Stimulated activated CD4-positive, alpha-beta T cell treated with anti-CD3 and anti-CD28 coated beads, Interleukin-12 subunit alpha, Interleukin-12 subunit beta, amount 100 ng/mL, for 48 hours (primary cell): ENCODE measurements at places on chromosomes 5 and 9.

GRCh38 chr9:5205071-5205470 is 19.6 kb upstream of the INSL6 start:
- DNase-seq: no peak

DNA sequence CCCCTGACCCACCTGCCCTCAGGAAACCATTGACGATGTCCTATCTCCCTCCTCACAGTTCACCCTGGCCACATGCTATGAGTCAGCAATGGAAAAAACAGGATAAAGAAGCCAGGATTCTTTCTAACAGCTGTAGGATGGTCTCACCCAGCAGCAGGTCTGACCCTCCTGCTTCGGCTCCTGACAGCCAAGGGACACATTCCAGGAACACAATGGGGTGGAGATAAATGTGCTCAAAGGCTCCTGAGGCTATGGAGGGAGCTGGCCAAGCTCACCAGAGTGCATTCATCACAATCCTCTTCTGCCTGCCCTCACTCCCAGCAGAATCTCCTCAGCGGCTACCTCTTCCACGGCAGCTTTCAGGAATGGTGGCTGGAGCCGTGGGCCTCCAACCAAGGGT is 170.3 kb downstream of the PJA2 start:
- DNase-seq: no peak

- DNase-seq: peak; percentile 62
Observed at GRCh38 chr9:114738581-114739316, 56.8 kb upstream of the TEX48 start.

DNA sequence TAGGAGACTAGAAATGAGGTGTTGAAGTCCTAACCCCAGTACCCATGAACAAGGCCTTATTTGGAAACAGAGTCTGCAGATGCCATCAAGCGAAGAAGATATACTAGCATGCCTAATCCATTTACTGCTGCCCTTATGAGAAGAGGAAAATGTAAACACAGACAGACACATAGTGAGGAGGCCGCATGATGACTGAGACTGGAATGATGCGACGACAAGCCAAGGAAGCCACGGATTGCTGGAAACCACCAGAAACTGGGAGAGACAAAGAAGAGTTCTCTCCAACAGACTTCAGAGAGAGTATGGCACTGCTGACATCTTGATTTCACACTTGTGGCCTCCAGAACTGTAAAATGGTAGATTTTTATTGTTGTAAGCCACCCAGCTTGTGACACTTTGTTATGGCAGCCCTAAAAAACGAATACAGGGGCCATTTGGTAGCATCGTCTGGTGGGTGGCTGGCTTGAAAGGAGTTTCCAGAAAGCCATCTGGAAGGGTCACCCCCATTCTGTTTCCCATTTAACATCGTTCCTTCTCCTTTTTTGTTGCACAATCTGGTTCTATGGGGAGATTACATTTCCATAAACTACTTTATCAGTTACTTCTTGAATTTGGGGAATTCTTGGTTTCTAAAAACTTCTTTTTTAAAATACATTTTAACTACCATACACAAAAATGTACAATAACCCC is 193.1 kb downstream of the HSD17B3 start:
- DNase-seq: no peak

DNA sequence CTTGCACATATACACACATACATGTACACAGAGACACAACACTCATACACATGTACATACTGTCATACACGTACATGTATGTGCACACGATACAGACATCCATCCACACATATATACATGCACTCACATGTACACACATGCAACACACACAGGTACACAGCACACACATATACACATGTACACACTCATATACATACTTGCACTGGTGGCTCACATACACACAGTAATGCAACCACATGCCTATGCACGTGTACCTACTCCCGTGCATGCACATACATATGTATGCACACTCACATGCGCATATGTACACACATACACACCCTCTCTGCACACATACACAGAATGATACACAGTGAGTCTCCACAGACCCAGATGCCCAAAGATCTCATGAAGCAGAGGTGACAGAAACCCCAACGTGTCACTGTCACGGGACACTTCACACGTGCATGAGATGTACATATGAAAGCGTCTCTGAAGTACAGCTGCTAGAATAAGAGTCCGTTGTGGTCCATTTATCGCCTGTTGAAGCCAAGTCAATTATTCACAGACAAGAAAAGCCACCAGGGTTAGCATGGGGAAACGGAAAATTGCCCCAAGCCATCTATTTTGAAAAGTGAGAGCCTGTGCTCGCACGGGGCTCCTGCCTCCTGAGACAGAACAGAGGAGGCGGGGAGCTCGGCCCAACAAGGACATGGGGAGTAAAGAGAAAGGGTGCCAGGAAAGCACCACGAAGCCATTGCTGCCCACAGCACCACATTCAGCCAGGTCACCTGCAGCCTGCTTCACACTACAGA is 24.9 kb downstream of the LPCAT1 start:
- DNase-seq: no peak

DNA sequence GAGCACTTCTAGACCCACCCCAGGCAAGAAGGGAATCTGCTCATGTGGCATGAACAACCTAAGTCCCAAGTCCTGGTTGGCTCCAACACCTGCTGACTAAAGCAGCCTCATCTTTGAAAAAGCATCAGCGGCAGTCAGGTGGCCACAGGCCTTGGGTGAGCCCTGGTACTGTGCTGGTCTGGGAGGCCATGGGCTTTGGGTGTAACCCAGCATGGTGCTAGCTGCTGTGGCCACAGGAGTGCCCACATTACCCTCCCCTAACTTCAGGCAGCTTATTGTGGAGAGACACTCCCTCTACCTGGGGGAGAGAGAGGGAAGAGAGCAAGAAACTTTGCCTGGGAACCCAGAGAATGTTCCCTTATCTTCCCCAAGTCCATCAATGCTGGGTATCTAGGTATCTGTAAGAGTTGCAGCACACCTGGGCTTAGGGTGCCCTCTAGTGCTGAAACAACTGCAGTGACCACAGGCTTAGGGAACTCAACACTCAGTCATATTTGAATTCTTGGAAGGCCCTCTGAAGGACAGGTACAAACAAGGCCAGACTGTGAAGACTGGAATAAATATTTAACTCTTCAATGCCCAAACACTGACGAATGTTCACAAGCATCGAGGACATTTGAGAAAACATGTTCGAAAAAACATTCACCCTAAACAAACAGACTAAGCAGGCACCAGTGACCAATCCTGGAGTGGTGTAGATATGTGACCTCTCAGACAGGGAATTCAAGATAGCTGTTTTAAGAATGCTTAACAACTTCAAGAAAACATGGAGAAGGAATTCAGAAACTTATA is 69.9 kb upstream of the OR2K2 start:
- DNase-seq: no peak

GRCh38 chr9:125125523-125125922 is 17.8 kb downstream of the SCAI start:
- no peak for DNase-seq

DNA sequence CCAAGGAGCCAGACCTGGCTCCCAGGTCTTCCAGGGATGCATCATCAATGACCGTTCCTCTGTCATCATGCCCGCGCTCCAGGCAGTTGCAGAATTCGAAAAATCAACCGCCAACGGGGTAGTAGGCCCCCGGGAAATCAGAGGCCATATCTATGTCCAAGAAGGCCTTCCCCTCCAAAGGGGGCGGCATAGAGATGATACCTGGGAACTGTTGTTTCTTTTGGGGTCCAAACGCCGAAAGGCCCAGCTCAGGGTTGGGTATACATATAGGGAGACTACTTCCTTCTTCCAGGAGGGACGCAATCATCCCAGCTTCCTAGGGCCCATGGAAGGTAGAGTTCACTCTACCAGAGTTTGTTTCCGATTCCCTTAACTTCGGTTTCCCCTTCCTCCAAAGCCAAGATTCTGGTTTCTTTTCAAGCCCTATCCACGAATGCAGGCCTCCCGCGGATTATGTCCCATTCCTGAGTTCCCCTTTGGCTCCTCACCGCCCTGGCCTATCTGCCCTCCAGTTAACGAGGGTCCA is 754 bp downstream of the DCAF12 start:
- DNase-seq: no peak

- DNase-seq: no peak
Observed at GRCh38 chr9:8769153-8769552, 969.6 kb upstream of the DMAC1 start.

DNA sequence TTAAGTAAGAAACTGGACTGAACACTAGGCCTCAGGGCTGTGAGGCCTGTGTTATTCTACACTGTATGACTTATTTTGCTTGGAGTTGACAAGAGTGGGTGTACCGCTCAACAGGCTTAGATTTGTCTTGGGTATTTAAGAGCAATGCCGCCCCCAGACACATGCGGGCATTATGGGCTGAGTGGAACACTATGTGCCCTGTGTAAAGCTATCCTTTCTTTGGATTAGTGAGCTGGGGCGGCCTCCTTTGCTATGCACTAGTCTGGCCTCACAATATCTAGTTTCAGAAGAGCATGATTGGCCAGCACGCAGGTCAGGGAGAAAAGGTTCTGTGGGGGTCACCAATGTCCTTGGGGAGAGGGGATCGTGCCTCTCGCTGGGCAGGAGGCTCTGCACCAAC is 206.3 kb upstream of the GDNF start:
- DNase-seq: no peak

- DNase-seq: no peak
Observed at GRCh38 chr9:109118808-109119438, 824 bp downstream of the TMEM245 start.

- no peak for DNase-seq
Observed at GRCh38 chr5:123283031-123283430, 140.2 kb downstream of the CEP120 start.

DNA sequence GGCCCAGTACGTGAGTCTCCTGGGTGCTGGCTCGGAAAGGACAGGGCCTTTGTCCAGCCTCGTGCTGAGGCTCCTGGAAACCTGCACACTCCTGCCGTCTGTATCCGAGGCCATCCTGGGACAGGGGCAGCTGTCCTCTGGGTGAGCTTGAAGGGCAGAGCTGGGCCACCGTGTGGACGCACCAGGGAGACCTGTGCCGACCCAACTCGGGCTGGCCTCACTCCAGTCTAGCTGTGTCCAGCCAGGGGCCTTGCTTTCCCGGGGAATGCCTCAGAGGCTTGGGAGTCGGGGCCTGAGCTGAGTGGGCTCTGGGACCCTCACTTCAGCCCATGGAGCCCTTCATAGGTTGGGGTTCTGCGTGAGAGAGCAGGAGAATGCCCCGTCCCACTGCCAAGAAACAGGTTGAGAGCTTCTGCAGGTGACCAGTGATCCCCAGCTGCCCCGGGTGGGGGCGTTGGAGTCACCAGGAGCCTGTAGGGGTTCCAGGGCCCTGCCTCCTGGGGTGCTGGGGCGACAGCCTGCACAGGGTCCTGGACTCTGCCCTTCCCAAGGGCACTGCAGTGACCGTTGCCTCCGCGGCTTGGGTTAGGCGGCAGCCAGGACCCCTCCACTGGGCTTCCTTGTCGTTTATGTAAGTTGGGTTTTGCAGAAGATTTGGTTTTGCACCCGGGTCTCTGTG is 60.1 kb downstream of the COL5A1 start:
- DNase-seq: no peak

- DNase-seq: no peak
Observed at GRCh38 chr9:20043035-20043434, 254.2 kb upstream of the SLC24A2 start.

- no peak for DNase-seq
Observed at GRCh38 chr5:87048156-87048555, 219.5 kb upstream of the RASA1 start.

GRCh38 chr5:145293716-145294115 is 541.4 kb downstream of the PRELID2 start:
- no peak for DNase-seq

- DNase-seq: no peak
Observed at GRCh38 chr9:87564111-87564510, 66.4 kb downstream of the DAPK1 start.

DNA sequence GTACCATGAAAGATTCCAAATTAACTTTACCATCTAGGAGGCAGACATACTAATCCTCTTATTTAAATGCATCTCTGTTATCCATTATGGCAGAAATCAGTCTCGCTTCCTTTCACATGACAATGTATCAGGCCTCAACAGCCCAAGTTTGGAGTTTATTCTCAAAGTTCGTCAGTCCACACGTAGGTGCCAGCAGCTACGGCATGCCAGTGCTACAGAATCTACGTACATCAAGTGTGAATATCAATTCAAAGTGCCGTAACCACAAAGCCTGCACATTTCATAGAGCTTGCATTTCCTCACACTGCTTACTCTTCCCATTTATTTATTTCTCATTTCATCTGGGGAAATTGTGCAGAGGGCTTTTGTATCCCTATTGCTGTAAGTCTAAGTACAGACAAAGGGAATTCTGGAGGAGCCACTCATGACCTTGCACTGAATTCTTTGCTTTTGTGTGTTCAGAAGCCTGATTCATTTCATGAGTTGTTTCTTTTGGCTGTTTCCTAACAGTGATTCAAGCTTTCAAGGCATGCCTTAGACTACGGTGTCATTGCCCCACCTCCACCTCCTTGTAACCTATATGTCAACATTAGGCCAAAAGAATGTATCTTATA is 10.0 kb downstream of the ENC1 start:
- no peak for DNase-seq

DNA sequence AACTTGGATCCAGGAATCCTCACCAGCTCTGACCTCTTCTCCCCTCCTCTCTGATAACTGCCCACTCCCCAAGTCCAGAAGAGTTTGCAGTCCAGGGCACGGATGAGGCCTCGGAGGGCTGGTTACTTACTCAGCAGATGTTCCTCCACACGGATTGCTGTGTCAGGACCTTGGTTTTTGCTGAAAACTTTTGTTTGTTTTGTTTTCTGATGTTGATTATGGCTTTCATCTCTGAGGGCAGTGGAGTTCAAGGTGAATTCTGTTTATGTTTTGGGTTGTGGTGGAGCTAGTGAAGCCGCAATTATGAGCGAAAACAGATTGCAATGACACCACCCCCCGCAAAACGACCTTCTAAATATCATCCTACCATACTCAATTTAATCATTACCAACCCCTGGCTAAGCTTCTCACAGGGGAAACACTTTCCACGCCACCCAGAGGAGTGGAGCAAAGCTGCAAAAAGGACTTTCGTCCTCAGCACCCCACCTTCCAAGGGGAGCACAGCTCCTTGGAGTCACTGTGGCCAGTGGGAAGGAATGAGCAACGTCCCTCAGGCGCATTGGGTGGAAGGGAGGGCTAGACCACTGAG is 92.7 kb upstream of the SAP30L start:
- no peak for DNase-seq

- no peak for DNase-seq
Observed at GRCh38 chr9:105672711-105673234, 10.5 kb downstream of the TAL2 start.

- DNase-seq: peak; percentile 3
Observed at GRCh38 chr9:84697509-84698114, 28.1 kb downstream of the NTRK2 start.

- DNase-seq: peak; percentile 23
Observed at GRCh38 chr5:59367791-59368394, 525.6 kb downstream of the PDE4D start.

DNA sequence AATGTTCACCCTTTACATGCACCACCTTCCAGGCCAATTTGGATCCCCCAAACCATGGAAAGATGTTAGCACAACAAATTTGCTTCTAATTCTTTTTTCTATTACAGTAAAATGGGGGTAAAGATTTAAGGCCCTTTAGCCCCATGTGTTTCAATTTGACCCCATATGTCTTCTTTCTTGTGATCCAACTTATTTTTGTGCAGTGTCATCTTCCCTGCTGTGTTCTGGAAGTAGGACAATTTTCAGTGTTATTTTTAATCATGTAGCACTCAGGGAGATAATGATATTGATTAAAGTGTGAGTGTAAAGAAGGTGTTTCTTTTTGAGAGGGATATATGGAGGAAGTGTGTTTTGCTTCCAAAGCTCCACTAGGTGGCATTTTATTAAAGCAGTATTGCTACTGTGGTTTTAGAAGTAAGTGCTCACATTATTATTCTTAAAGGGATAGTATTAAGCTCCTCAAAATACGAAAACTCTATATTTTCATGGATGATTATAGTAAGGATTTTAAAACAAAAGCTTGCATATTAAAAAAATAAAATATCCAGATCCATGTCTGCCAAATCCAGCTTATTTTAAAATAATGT is 118.7 kb upstream of the ATP10B start:
- no peak for DNase-seq
